ENCODE measurements at places on chromosomes 3 and 15. TPM values are rescaled to one million over a fixed set of nuclear protein-coding genes. Genes with fewer than 3 reads are reported as not detected.

SKOR1 gene
- 1.1 TPM for total RNA-seq

CEMIP gene
- total RNA-seq: 68.8 TPM

SCN5A gene
- 0.03 TPM for total RNA-seq

GATA2 gene
- 6.3 TPM for total RNA-seq

IL12A gene
- 14.2 TPM for total RNA-seq

CFAP100 gene
- total RNA-seq: not detected

PP2D1 gene
- total RNA-seq: not detected

NEK4 gene
- total RNA-seq: 23.7 TPM

UBP1 gene
- total RNA-seq: 37.1 TPM

IQCF5 gene
- total RNA-seq: not detected

RBPMS2 gene
- 0.16 TPM for total RNA-seq

MNS1 gene
- 8.3 TPM for total RNA-seq

PRR23A gene
- total RNA-seq: not detected

DUOXA1 gene
- total RNA-seq: not detected

CCDC9B gene
- 47.7 TPM for total RNA-seq

ZIC1 gene
- total RNA-seq: 5.5 TPM

KLHL40 gene
- not detected for total RNA-seq

PRSS50 gene
- total RNA-seq: not detected

RASGRP1 gene
- not detected for total RNA-seq

ATP10A gene
- total RNA-seq: 9.6 TPM

ABTB1 gene
- 4.5 TPM for total RNA-seq

RLBP1 gene
- 3.7 TPM for total RNA-seq

DNAH12 gene
- total RNA-seq: under 0.01 TPM

PPP1R14D gene
- not detected for total RNA-seq

SLC28A1 gene
- total RNA-seq: not detected

LOXL1 gene
- 0.21 TPM for total RNA-seq

MOBP gene
- total RNA-seq: not detected

LEKR1 gene
- 1.2 TPM for total RNA-seq

ITPKA gene
- total RNA-seq: 1.9 TPM

ZIC4 gene
- total RNA-seq: 0.56 TPM

GABRR3 gene
- not detected for total RNA-seq

TGM4 gene
- total RNA-seq: 0.80 TPM

Measured in A375 (cell line).